A673 (cell line): ENCODE measurements at places on chromosomes 3 and 15. TPM values are rescaled to one million over a fixed set of nuclear protein-coding genes. Genes with fewer than 3 reads are reported as not detected.

Gene ACAN
- total RNA-seq, result not detected in 2 replicates

Gene ADAMTS7
- total RNA-seq, result 0.41 and 0.83 TPM in 2 replicates

Gene SERINC4
- 0.33 TPM in 1 of 2 replicates, not detected in the other for total RNA-seq

Gene FBXW12
- 0.55 and 0.60 TPM in 2 replicates for total RNA-seq

Gene GUCA1C
- total RNA-seq, result not detected in 2 replicates
